Upper lobe of left lung (tissue), 6 donors: ENCODE measurements at places on chromosomes 7 and 10. TPM values are rescaled to one million over a fixed set of nuclear protein-coding genes. Genes with fewer than 3 reads are reported as not detected.

The ZNF679 gene
- not detected for total RNA-seq

The SHH gene
- total RNA-seq, result 6.2 TPM

The CAMK2B gene
- total RNA-seq, result 1.8 TPM

The CYP3A4 gene
- total RNA-seq, result 0.34 TPM

The UNCX gene
- not detected for total RNA-seq

The GALNT17 gene
- 8.0 TPM for total RNA-seq

The GPNMB gene
- total RNA-seq, result 147 TPM

The CCDC186 gene
- 23.8 TPM for total RNA-seq

GRCh38 chr7:135251496-135252391 is 18.1 kb downstream of the STRA8 start:
- H3K27me3 ChIP-seq, result no peaks in the 10 kb centered on the region
- H3K4me3 ChIP-seq, result no peak overlapping the region
- DNase-seq, result no peak
- H3K27ac ChIP-seq, result no peak overlapping the region

- H3K27me3 ChIP-seq, result no peaks in the 10 kb centered on the region
- no peaks in the 10 kb centered on the region for H3K36me3 ChIP-seq
- peak overlapping the region; percentile 81 for H3K27ac ChIP-seq
Observed at GRCh38 chr10:17006631-17007417, 122.8 kb downstream of the CUBN start.

- no peak for DNase-seq
- H3K4me1 ChIP-seq, result no peaks in the 10 kb centered on the region
- H3K27me3 ChIP-seq, result no peaks in the 10 kb centered on the region
- no peak overlapping the region for H3K4me3 ChIP-seq
- H3K36me3 ChIP-seq, result no peaks in the 10 kb centered on the region
Observed at GRCh38 chr10:52297747-52298146, 16.3 kb upstream of the DKK1 start.

DNA sequence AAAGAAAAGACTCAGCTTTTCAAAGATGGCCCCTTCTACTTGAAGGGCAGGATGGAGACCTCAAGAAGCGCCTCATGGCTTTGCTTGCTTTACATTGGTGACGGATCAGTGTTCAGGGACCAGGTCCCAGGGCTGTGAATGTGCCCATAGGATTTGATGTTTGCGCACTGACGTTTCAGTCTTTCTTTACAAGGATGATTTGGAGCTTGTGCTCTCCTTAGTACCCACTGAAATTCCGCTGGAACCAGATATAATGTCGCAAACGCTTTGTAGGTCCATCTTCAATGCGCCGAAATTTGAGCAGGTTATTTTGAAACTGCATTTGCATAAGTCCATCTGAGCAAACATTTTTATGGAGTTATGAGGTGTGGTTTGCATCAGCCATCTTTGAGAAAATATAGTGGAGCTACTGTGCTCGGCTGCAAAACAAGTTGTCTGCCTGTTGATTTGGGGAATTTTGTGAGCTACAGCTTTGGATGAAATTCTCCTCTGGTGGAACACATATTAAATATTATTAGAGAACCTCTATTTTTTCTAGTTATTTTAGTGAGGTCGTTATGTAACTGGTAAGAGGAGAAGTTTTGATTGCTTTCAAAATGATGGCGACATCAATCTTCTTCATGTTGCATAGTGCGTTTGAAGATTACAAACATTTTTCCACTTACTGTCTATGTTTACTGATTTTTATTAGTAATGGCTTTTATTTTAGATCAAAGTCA is 2.4 kb downstream of the RBM20 start:
- DNase-seq, result no peak
- no peaks in the 10 kb centered on the region for H3K36me3 ChIP-seq
- no peaks in the 10 kb centered on the region for H3K27me3 ChIP-seq
- H3K27ac ChIP-seq, result no peak overlapping the region
- no peak overlapping the region for H3K4me3 ChIP-seq

DNA sequence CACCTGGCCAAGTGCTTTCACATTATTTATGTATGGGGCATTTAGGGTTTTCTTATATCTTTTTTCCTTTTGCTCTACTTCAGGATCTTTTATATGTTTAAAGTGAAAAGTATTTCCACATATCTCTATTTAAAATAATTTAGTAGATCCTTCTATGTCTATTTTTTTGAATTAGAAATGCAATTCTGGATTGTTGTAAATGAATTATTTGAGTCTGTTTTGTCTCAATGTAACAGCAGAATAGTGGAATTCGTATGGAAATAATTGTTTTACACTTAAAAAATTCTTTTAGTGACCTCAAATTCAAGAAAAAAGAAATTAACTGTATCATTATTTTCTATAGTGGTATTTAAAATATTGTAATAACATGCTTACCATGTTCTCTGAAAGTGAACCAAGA is 126.5 kb upstream of the HDAC9 start:
- H3K4me1 ChIP-seq, result no peaks in the 10 kb centered on the region
- H3K27me3 ChIP-seq, result no peaks in the 10 kb centered on the region
- no peaks in the 10 kb centered on the region for H3K36me3 ChIP-seq
- no peak overlapping the region for H3K27ac ChIP-seq
- no peak for DNase-seq

DNA sequence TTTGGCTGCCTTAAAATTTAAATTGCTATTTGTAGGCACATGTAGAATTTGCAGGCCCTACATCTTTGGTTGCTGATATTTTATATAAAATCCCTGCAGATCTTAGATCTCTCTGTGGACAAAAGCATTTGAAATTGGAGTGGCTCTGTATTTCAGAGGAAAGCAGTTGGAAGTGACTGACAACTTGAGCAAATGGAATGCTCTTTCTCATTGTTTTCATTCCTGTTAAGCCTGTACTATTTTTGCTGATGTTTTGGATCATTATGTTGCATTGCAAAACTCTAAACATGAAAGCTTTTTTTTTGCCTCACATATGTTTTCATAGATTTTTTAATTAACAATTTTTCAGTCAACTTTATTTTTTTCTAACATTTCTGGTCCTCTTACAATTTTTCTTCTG is 251.2 kb upstream of the MDFIC start:
- H3K27ac ChIP-seq, result no peak overlapping the region
- no peaks in the 10 kb centered on the region for H3K27me3 ChIP-seq
- H3K4me1 ChIP-seq, result no peaks in the 10 kb centered on the region
- H3K4me3 ChIP-seq, result no peak overlapping the region
- no peak for DNase-seq

GRCh38 chr10:107163881-107164861 is at the start of gene SORCS1:
Gene SORCS1 (minus strand): TSS chr10:107164706.
- H3K27ac ChIP-seq, result no peak within 1 kb of the TSS
- peak; percentile 88 for DNase-seq
- peak within 1 kb of the TSS; percentile 22 for H3K4me3 ChIP-seq

DNA sequence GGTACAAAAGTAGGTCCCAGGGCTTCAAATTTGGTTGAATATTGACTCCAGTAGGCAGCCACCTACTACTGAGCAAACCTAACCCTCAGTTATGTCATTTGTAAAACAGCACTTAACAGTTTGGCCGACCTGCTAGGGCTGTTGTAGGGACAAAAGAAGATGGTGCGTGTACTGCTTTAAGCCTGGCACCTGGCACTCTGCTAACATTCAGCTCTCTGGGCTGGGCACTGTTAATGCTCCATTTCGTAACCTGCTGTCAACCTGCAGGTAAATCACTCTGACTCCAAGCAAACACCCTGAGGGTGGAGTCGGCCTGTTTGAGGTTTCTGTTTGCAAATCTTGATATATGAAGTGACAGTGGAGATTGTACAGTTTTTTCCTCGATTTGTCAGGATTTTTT is 7.2 kb downstream of the ZKSCAN1 start:
- no peak overlapping the region for H3K27ac ChIP-seq
- peak; percentile 73 for DNase-seq
- no peaks in the 10 kb centered on the region for H3K27me3 ChIP-seq
- no peak overlapping the region for H3K4me3 ChIP-seq
- peaks cover 43% of the 10 kb centered on the region for H3K4me1 ChIP-seq

DNA sequence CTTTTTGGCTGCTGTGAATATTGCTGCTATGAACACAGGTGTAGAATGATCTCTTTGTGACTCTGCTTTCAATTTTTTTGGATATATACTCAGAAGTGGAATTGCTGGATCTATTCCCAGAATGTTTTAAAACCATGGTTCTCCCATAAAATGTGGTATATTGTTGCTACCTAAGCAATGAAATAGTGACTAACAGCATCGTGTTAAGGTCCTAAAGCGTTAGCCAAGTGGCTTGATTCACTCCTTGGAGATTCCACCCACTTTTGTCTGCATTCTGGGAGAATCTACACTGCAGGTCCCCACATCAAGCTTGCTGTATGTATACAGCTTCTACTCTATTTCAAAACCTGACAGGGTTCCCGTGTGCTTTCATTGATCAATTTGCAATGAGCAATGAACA is 105.6 kb downstream of the CDK6 start:
- H3K36me3 ChIP-seq, result no peaks in the 10 kb centered on the region
- no peak overlapping the region for H3K4me3 ChIP-seq
- no peak overlapping the region for H3K27ac ChIP-seq
- no peaks in the 10 kb centered on the region for H3K27me3 ChIP-seq
- H3K4me1 ChIP-seq, result peaks cover 7% of the 10 kb centered on the region

GRCh38 chr7:66236713-66237303 is 31.7 kb downstream of the TPST1 start:
- no peak for DNase-seq
- H3K27ac ChIP-seq, result no peak overlapping the region
- no peak overlapping the region for H3K4me3 ChIP-seq
- no peaks in the 10 kb centered on the region for H3K36me3 ChIP-seq
- H3K27me3 ChIP-seq, result no peaks in the 10 kb centered on the region
- H3K4me1 ChIP-seq, result peaks cover 12% of the 10 kb centered on the region

- H3K4me3 ChIP-seq, result no peak overlapping the region
- peaks cover 7% of the 10 kb centered on the region for H3K4me1 ChIP-seq
- H3K27ac ChIP-seq, result no peak overlapping the region
- DNase-seq, result no peak
- H3K27me3 ChIP-seq, result no peaks in the 10 kb centered on the region
Observed at GRCh38 chr10:26457088-26457487, 18.9 kb downstream of the APBB1IP start.

DNA sequence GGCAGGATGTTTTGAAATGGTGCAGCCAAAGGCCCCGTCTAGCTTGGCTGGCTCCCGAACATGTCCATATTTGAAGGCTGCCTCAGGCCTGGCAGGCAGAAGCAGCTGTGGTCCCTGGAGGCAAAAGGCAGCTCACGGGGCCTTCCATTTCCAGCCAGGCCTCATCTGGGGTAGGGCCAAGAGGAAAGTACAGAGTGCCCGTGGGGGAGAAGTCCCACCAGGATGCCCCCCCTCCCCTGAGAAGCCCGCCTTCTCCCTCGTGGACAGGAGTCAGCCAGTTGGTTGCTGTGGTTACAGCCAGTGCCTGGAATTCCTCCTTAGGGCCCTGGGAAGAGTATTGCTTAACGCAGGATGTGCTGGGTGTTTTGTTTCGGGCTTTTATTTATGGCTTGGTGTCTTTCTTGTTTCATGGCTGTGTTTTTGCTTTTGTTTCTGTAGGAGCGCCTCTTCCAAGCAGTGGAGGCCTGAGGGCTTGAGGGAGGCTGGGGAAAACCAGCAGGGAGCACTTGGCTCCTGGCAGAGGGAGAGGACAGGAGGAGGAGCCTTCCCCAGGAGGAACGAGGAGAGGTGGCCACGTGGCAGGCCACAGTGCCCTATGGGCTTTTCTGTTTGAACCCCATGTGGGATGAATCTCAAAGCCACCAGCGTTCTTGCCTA is 45.4 kb downstream of the CHST3 start:
- peaks cover 26% of the 10 kb centered on the region for H3K4me1 ChIP-seq
- H3K27me3 ChIP-seq, result no peaks in the 10 kb centered on the region
- no peak overlapping the region for H3K4me3 ChIP-seq
- H3K27ac ChIP-seq, result peak overlapping the region; percentile 84

DNA sequence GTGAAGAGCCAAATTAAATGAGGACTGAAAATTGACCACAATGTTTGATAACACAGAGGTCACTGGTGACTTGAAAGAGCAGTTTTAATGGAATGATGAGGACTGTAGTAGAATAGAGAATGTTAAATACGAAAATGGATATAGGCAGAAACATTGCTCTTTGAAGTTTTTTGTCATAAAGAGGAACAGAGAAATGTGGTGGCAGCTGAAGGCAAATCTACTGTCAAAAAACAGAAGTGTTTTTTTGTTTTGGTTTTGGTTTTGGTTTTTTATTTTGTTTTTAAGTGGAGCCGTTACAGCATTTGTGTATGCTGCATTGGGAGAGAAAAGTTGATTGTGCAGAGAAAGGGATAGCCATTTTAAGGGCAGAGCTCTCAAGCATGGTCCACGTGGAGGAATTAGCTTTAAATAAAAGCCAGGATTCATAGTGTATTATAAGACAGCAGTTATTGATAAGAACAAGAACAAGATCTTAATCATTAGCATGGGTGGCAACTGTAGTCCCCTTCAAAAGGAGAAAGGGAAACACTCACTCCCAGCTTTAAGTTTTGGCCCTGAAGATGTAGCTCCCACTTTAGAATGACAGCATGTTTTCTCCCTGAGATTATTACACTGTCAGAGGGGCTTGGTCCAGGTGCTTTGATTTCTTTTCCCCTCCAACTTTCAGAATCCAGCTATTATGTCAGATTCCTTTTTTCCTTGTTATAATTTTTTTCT is 156.7 kb upstream of the BET1 start:
- no peak for DNase-seq
- no peaks in the 10 kb centered on the region for H3K36me3 ChIP-seq
- no peaks in the 10 kb centered on the region for H3K4me1 ChIP-seq
- H3K4me3 ChIP-seq, result peak overlapping the region; percentile 9
- H3K27ac ChIP-seq, result no peak overlapping the region
- H3K27me3 ChIP-seq, result no peaks in the 10 kb centered on the region

DNA sequence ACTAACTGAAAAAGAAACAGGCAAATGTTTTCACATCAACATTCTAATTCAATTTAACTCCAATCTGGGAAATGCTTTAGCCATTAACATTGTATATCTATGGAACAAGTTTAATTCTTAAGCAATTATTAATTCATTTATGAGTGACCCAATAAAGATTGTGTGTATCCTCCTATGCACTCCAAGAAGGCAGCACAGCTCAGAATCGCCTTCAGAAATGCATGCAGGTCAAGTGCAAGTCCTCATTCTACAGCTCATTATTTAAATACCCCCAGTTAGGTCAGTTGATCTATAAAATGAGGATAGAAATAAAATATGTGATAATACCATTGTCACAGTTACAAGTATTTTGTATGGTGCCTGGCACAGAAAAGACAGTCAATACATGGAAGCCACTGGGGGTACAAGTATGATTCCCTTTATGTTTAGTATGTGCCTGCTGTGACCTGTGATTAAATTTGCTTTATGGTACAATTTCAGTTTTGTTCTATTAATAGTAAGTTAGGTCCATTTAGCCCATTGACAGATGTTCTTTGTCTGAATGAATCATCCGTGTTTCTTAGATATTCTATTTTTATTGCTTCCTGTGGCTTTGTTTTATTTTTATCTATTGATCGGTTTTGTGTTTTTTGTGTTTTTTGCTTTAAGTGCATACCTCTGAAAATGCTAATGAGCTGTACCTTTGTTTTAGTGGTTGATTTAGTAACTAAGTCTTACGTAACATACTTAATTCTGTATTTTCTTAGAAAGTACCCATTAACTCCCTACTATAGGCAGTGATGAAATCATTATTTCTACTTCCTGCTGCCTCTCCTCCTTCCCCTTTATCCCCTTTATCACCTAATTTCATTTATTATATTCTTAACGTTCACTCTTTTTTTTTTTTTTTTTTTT is 42.8 kb downstream of the CPXM2 start:
- no peaks in the 10 kb centered on the region for H3K4me1 ChIP-seq
- no peaks in the 10 kb centered on the region for H3K27me3 ChIP-seq
- no peak overlapping the region for H3K27ac ChIP-seq
- no peaks in the 10 kb centered on the region for H3K36me3 ChIP-seq
- DNase-seq, result no peak
- no peak overlapping the region for H3K4me3 ChIP-seq
